ENCODE measurements at places on chromosomes 11 and 22.

DNA sequence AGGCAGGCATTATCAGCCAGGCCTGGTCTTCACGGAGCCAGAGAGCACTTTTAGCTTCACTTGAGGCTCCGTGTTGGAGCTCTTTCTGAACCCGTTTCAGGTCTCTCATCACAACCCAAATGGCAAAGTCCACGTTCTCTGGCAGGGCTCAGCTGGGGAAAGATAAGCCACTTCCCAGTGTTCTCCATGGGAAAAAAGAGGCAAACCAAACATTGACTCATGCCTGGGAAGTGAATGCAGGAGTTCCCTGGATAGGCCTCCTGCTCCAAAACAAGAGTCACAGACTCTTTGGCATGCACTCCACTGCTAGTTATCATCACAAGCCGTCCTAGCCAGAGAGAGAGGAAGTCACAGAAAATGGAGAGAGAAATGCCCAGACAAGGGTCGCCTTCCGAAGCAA lies 11.6 kb downstream of the OPCML start:
- DNase-seq = no peak

GRCh38 chr11:109071712-109072524 lies 350.1 kb upstream of the C11orf87 start:
- no peak for DNase-seq

GRCh38 chr11:15918212-15918611 lies 438.1 kb downstream of the SOX6 start:
- DNase-seq = no peak

GRCh38 chr22:27137871-27138337 lies 480.5 kb downstream of the MIAT start:
- DNase-seq = peak; percentile 12

Measured in hematopoietic multipotent progenitor cell treated with erythropoietin and hydrocortisone succinate and interleukin-3 and kit ligand, for 6 days (in vitro differentiated cells).